ENCODE measurements at places on chromosomes 1 and 21.

GRCh38 chr1:231796141-231796540, 169.6 kb downstream of the DISC1 start:
- no peak for DNase-seq
- H3K27ac ChIP-seq: no peak overlapping the region
- no peaks in the 10 kb centered on the region for H3K27me3 ChIP-seq
- no peak overlapping the region for H3K4me3 ChIP-seq
- no peaks in the 10 kb centered on the region for H3K4me1 ChIP-seq

GRCh38 chr1:13819642-13820041, 119.7 kb downstream of the PRDM2 start:
- H3K4me1 ChIP-seq: no peaks in the 10 kb centered on the region
- no peak overlapping the region for H3K4me3 ChIP-seq
- H3K36me3 ChIP-seq: no peaks in the 10 kb centered on the region
- no peak overlapping the region for H3K27ac ChIP-seq

GRCh38 chr1:13620825-13621224, 37.2 kb downstream of the PDPN start:
- H3K4me1 ChIP-seq: no peaks in the 10 kb centered on the region
- no peaks in the 10 kb centered on the region for H3K36me3 ChIP-seq
- H3K27ac ChIP-seq: no peak overlapping the region
- no peak for DNase-seq

- peak; percentile 11 for DNase-seq
- H3K4me3 ChIP-seq: peak overlapping the region; percentile 32
- peaks cover 10% of the 10 kb centered on the region for H3K4me1 ChIP-seq
- no peaks in the 10 kb centered on the region for H3K36me3 ChIP-seq
These were observed 25.6 kb downstream of the PADI3 start for GRCh38 chr1:17274186-17275170.

- DNase-seq: no peak
- H3K4me1 ChIP-seq: no peaks in the 10 kb centered on the region
- H3K4me3 ChIP-seq: no peak overlapping the region
- H3K27ac ChIP-seq: no peak overlapping the region
These were observed 624 bp downstream of the ARHGAP29 start for GRCh38 chr1:94236630-94237290.

GRCh38 chr21:20308586-20309315, 689.5 kb upstream of the NCAM2 start:
- H3K27me3 ChIP-seq: no peaks in the 10 kb centered on the region
- no peak for DNase-seq
- no peaks in the 10 kb centered on the region for H3K36me3 ChIP-seq
- no peak overlapping the region for H3K4me3 ChIP-seq
- no peak overlapping the region for H3K27ac ChIP-seq

DNA sequence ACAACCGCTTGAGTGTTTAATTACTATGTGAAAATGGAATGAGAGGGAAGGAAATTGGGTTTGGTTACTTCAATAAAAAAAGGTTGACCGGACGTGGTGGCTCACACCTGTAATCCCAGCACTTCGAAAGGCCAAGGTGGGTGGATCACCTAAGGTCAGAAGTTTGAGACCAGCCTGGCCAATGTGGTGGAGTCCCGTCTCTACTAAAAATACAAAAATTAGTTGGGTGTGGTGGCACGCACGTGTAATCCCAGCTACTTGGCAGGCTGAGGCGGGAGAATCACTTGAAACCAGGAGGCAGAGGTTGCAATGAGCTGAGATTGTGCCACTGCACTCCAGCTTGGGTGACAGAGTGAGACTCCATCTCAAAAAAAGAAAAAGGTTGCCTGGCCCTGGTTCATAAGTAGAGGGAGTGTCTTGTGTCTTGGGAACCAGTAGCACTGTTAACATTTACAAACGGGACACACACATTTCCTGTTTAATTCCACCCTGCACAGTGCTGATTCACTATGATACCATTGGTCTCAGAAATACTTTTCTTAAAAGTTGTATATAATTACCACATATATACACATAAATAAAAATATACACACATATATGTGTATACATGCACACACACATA, 27.6 kb upstream of the CLDN14 start:
- peak overlapping the region; percentile 39 for H3K27ac ChIP-seq
- DNase-seq: no peak
- H3K4me3 ChIP-seq: no peak overlapping the region
- peaks cover 62% of the 10 kb centered on the region for H3K4me1 ChIP-seq

- no peak for DNase-seq
- H3K27me3 ChIP-seq: no peaks in the 10 kb centered on the region
- H3K4me3 ChIP-seq: no peak overlapping the region
- no peak overlapping the region for H3K27ac ChIP-seq
- no peaks in the 10 kb centered on the region for H3K4me1 ChIP-seq
- no peaks in the 10 kb centered on the region for H3K36me3 ChIP-seq
These were observed 30.1 kb downstream of the OR10J5 start for GRCh38 chr1:159505676-159506075.
